ENCODE measurements at places on chromosomes 3 and 15. TPM values are rescaled to one million over a fixed set of nuclear protein-coding genes. Genes with fewer than 3 reads are reported as not detected.

GAP43 gene
- 8.5 TPM for total RNA-seq

FRMD4B gene
- 54.5 TPM for total RNA-seq

HRH1 gene
- 13.8 TPM for total RNA-seq

LRRC31 gene
- total RNA-seq: not detected

PRR20G gene
- not detected for total RNA-seq

CPNE4 gene
- not detected for total RNA-seq

ZCWPW2 gene
- 0.90 TPM for total RNA-seq

OXTR gene
- total RNA-seq: 0.30 TPM

- DNase-seq: no peak
Observed at GRCh38 chr15:91980502-91981267, 127.2 kb downstream of the SLCO3A1 start.

DNA sequence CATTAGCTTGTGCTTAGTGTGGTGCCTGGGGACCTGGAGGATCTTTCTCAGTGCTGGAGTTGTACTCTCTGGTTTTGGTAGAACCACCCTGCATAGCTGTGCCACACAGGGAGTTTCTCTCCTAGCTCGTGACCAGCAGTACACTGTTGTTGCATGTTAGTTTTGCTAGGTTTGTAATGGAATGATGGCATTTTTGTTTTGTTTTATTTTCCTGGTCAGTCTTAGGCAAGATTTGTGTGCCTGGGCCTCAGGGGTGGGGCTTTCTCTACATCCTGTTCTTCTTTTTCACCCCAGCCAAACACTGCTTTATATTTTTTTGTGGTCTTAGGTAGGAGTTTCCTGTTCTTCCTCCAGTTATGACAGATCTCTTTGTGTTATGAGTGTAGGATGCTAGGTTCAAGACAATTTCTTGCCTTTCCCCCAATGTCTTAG is 534.5 kb upstream of the KCNMB2 start:
- no peak for DNase-seq

DNA sequence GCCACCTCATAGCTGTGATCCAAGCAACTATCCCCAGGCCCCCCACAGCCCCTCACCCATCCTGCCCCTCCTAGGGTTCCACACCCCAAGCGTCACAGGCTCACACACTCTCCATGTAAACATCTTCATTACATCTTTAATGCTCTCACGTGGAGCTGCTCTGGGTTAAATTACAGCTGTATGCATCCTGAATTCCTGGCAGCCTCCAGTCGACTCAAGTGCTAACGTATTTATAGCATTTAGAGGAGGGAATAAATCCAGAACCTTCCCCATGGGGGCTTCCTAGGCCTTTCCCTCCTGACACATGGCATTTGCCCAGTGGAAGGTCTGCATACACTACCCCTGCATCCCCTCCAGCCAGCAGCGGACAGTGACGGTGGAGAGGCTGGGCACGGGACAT is 9.6 kb downstream of the C3orf18 start:
- DNase-seq: no peak

- DNase-seq: no peak
Observed at GRCh38 chr3:135412475-135412874, 553.1 kb upstream of the PPP2R3A start.

DNA sequence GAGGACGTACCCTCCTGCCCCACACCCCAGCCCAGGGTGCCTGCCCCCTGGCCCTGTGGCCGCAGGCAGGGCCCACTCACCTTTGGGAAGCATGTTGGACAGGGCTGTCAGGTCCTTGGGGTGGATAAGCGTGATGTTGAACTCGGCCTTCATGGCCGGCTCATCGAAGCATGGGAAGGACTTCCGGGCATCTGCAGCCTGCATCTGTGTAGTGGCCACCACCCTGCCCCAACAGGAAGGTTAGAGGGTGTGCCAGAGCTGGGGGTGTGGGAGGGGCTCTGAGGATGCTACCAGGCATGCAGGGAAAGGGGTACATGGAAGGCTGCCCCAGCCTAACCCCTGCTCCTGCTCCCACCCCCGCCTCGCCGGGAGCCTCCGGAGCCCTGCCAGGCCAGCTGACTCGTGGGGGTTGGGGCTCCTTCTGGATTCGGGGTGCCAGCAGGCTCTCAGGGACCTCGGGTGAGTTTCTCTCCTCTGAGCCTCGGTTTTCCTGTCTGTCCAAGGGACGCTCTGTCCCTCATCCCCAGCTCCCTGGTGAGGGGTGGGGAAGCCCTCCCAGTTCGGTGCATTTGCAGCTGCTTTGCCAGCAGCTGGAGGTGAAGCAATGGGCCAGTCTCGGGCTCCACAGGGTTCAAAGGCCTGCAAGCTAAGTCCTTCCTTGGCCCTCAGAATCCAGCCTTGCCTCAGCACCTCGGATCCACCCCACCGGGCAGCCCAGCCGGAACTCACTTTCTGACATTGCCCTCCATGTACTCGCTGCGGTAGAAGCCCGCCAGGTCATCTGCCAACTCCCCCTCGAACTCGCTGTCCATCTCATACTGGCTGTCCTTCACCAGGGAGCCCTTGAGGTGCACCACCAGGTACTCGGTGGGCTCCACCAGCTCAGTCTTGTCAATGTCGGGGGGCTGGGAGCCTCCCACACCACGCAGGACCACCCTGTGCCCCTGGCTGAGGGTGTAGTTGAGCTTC is 9.1 kb downstream of the ANPEP start:
- no peak for DNase-seq

DNA sequence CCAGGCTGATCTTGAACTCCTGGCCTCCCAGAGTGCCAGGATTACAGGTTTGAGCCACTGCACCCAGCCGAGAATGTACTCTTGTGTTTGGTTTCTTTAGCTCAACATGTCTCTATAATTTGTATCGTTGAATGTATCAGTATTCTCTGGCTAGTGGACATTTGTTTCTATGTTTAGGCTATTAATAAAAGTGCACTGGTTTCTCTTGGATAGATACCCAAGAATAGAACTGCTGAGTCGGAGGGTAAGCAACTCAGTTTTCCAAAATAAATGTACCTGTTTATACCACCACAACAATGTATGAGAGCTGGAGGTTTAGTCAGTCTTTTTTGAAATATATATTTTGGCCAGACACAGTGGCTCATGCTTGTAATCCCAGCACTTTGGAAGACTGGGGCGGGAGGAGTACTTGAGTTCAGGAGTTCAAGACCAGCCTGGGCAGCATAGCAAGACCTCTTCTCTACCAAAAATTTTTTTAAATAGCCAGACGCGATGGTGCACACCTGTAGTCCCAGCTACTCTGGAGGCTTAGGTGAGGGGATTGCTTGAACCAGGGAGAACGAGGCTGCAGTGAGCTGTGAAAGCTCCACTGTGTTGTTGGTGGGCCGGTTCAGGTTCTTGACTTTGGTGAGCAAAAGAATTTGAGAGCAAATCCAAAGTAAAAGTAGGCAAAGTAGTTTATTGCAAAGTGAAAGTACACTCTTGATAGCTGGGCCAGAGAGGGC is 7.7 kb upstream of the IVD start:
- no peak for DNase-seq

DNA sequence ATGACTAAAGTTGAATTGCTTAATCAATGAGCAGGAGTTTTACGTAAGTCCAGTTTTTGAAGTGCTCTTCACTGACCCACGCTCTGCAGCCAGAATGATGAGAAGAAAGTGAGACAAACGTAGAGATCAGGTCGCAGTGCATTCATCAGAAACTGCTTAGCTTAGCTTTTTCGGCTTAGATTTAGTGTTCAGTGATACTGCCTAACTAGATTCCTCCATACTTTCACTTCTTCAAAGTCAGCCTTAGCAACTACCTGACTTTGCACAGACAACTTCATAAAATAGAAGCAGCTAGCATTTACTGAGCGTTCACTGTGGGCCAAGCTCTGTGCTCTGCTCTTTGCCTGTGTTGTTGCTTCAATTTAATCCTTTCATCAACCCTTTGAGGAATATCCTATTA is 116.1 kb downstream of the KCNH8 start:
- DNase-seq: no peak

- DNase-seq: no peak
Observed at GRCh38 chr3:163129287-163129686, 1632.7 kb downstream of the OTOL1 start.

- DNase-seq: no peak
Observed at GRCh38 chr3:53147151-53147902, 13.7 kb upstream of the PRKCD start.

DNA sequence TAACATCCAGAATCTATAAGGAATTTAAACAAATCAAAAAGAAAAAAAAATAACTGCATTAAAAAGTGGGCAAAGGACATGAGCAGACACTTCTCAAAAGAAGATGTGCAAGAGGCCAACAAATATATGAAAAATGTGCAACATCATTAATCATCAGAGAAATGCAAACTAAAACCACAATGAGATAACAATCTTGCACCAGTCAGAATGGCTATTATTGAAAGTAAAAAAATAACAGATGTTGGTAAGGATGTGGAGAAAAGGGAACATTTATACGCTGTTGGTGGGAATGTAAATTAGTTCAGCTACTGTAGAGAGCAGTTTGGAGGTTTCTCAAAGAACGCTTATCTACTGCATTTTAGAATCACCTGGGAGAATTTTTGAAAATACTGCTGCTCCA is 186.1 kb downstream of the OTOL1 start:
- DNase-seq: no peak

- DNase-seq: no peak
Observed at GRCh38 chr15:85474700-85475316, 94.4 kb downstream of the AKAP13 start.

- no peak for DNase-seq
Observed at GRCh38 chr3:38226273-38226672, 39.3 kb upstream of the SLC22A13 start.

DNA sequence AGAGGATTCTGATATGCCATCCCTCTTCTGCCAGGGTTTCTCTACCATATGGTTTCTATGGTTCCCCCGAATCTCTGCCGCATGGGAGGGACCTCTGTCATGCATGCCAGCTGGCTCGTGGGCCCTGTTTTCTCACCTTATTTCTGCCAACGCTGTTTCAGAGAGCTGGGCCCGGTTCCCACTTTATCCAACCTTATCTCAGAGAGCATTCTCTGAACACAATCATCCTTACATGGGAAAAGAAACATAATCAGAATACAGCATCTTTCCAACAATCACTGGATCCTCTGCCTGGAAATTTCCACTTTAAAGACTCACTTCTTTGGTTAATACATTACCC is 234.5 kb upstream of the ZBTB20 start:
- DNase-seq: no peak

GRCh38 chr3:129052675-129053074 is 7.9 kb upstream of the GP9 start:
- no peak for DNase-seq

DNA sequence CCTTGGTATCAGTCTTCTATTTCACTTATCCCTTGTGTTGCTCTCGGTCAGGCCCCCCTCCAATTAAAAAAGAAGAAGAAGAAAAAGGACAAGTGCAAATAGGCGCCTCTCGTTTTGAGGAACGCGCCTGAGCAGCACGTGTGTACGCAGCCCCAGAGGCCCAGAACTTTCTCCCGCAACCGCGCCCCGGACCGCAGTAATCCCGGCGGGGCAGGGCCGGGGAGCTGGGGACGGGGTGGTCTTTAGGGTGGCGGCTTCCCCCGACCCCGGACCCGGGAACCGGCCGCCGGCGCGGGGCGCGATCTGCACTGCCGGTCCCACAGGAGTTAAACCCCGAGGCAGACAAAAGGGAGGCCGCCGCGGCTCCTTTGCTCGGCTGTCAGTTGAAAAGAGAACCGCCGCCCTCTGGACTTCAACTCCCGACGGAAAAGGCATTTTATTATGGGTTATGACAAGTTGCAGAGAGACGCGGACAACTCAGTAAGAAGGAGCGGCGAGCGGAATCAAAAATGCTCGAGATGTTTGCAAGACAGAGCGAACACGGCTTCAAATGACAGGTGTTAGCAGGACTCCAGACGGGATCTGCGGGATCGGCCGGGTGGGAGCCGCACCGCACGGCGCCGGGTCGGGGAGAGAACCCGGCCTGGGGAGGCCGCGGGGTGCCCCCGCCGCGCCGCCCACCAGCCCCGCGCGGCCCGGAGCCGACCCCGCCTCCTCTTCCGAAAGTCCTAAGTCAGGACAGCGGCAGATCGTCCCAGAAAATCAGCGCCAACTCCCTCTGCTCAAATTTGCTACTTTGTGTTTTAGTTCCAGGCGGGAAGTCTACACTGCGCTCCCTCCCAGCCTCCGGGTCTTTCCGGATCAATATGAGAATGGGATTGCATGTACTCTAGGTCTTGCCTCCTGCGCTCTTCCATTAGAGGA is 79.0 kb downstream of the NR2F2 start:
- DNase-seq: no peak

GRCh38 chr3:36397841-36398240 is 17.5 kb downstream of the STAC start:
- DNase-seq: no peak

DNA sequence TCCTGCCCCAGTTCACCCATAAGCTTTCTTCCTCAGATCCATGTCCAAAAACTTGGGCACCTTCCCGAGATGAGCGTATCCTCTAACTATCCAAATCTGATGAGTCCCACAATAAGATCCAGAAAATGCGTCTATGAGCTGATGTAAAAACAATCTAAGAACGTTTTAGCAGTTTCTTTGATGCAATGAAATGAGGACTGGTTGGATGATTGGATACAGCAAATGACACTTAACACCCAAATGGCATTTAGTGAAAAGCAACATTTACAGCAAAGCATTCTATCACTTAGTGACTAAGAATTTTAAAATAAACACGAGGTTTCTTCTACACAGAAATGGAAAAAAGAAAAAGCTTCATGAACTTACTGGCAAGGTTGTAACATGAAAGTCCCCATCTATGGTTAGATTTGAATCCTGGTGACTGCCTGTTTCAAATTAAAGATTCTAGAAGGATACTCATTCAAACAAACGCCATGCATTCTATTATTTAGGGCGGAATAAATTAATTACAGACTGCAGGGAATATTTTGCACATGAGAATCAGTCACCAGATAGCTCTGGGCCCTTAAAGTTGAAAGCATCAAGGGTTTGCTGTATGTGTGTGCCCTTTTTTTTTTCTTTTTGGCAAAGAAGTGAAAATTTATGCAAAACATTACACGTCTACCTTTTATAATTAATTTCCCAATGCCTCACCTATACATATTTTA is 598.6 kb downstream of the FOXP1 start:
- DNase-seq: no peak

DNA sequence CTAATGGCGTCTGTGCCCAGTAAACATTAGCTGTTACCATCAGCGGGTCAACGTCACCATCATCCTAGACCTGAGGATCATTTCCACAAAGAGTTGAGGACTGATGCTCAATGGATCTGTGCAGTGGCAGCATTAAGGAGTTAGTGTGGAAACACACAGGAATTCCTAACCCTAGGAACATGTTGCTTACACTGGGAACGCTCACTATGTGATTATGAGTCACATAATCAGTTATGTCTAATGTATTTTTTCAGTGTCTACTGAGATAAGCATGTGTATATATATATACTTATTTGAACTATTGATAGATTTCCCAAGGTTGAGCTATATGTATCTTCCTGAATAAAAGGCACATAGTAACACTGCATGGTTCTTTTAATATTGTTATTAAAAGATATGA is 19.0 kb downstream of the ARNT2 start:
- no peak for DNase-seq

DNA sequence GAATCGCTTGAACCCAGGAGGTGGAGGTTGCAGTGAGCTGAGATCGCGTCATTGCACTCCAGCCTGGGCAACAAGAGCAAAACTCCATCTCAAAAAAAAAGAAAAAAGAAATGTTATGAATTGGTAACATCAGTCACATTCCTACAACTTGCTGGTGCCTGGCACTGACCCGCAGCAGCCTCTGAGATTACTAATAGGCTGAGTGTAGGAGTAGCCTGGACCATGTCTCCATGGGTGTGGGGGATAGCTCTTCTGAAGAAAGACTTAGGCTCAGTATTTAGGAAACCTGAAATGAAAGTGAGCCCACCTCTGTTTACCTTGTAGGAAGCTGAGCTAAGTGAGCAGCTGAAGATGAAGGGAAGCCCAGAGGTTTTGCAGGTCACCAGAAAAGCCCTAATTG is 148.3 kb downstream of the LRRC28 start:
- no peak for DNase-seq

- no peak for DNase-seq
Observed at GRCh38 chr3:144590854-144591253, 619.2 kb downstream of the DIPK2A start.
